Cardiac atrium fibroblast (primary cell): ENCODE measurements at places on chromosomes 11 and 22. TPM values are rescaled to one million over a fixed set of nuclear protein-coding genes. Genes with fewer than 3 reads are reported as not detected.

The SCGB2A2 gene
- total RNA-seq: not detected in 2 replicates

The LRRC55 gene
- not detected in 2 replicates for total RNA-seq

The CDHR5 gene
- total RNA-seq: not detected in 2 replicates

The DDTL gene
- total RNA-seq: 0.16 TPM in 1 of 2 replicates, not detected in the other

The CLDN5 gene
- 5.6 and 40.5 TPM in 2 replicates for total RNA-seq

The RRP8 gene
- 7.4 and 23.3 TPM in 2 replicates for total RNA-seq

The TEX12 gene
- not detected in 2 replicates for total RNA-seq

The SIRT3 gene
- total RNA-seq: 5.5 and 16.6 TPM in 2 replicates

The COMT gene
- 349 and 404 TPM in 2 replicates for total RNA-seq

The KCNK7 gene
- not detected in 2 replicates for total RNA-seq

The SLC5A12 gene
- total RNA-seq: not detected in 2 replicates

The MS4A6A gene
- 1.6 TPM in 1 of 2 replicates, not detected in the other for total RNA-seq

The APOBEC3F gene
- total RNA-seq: 1.4 and 2.8 TPM in 2 replicates

The MIOX gene
- not detected in 2 replicates for total RNA-seq
